ENCODE measurements at places on chromosomes 13 and 19.

GRCh38 chr19:30216453-30216852 lies 155.7 kb upstream of the ZNF536 start:
- no peak for DNase-seq

DNA sequence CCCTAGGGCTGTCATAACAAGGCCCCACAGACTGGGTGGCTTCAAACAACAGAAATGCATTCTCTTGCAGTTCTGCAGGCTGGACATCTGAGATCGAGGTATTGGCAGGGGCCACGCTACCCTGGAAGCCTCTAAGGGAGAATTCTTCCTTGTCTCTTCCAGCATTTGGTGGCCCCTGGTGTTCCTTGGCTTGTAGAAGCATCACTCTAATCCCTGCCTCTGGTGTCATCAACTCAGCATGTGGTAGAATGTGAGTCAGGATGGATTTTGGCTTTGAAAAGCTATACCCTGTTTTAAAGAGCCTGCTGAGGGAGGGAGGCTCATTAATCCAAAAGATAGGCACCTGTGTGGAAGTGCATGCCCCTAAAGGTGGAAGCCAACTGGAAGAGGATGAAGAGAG lies 7.9 kb upstream of the GGACT start:
- no peak for DNase-seq

- peak; percentile 76 for DNase-seq
These were observed 153.1 kb downstream of the RGCC start for GRCh38 chr13:41610404-41610803.

GRCh38 chr19:1445185-1445931 lies 4.6 kb upstream of the APC2 start:
- no peak for DNase-seq

GRCh38 chr19:5695649-5696195 lies 5.6 kb downstream of the RPL36 start:
- DNase-seq: no peak

All from HS-5 (cell line).